Osteocyte (in vitro differentiated cells): ENCODE measurements at places on chromosomes 4 and X. TPM values are rescaled to one million over a fixed set of nuclear protein-coding genes. Genes with fewer than 3 reads are reported as not detected.

GRCh38 chrX:130034178-130034577 is 51.7 kb downstream of the BCORL1 start:
- no peak for DNase-seq

- DNase-seq = no peak
Observed at GRCh38 chr4:8090312-8090711, 68.3 kb downstream of the ABLIM2 start.

DNA sequence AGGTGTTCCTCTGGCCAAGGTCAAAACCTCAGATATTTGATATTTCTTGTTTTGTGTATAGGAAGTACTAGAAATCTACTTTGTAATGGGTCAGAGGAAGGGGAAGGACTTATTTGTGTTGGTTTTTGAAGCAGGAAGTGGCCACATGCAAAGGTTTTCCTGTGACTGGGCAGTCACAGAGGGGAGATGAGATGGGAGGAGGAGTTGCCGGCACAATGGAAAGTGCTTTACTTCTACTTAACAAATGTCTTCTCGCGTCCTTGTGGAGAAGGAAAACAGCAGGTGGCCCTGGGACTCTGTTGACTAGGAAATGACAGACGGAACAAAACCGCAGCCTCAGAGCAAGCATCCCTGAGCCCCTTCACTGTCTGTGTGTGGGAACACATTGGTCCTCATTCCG is 46.6 kb downstream of the SHROOM2 start:
- DNase-seq = no peak

- DNase-seq = no peak
Observed at GRCh38 chr4:41874398-41874797, 60.8 kb upstream of the TMEM33 start.

DNA sequence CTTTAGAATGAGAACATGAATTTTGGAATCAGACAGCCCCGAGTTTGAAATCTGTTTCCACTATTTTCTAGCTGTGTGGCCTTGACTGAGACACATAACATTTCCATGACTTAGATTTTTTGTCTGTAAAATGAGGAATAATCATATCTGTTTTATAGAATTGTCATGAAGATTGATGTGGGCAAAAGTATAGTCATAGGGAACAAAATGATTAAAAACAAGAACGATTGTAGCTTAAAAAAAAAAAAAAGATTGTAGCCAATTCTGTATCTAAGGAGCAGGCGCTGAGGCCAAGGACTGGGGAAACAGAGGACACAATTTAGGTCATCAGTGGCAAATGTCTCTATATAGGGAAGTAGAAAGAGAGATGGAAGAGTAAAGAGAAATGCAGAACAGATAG is 201.6 kb upstream of the C1QTNF7 start:
- DNase-seq = no peak

The C4orf50 gene
- not detected in 2 replicates for total RNA-seq

DNA sequence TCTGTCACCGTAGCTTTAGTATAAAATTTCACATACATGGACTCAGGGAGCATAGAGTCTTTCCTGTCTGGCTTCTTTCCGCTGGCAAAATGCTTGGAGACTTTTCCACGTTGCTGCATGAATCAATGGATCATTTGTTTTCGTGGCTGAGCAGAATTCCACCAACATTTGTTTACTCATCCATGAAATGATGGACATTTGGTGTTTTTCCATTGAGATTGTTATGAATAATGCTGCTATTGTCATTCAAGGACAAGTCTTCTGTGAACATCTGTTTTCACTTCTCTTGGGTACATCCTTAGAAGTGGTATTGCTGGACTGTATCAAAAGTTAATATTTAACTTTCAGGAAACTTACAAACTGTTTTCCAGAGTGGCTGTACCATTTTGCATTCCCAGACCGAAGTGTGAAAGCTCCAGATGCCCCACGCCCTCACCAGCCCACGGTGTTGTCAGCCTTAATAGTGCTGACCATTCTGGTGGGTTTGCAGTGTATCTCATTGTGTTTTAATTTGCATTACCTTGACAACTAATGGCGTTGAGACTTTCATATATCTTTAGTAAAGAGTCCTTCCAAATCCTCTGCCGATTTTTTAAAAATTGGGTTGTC is 5.8 kb upstream of the TMEM271 start:
- no peak for DNase-seq

The CYLC1 gene
- not detected in 2 replicates for total RNA-seq

DNA sequence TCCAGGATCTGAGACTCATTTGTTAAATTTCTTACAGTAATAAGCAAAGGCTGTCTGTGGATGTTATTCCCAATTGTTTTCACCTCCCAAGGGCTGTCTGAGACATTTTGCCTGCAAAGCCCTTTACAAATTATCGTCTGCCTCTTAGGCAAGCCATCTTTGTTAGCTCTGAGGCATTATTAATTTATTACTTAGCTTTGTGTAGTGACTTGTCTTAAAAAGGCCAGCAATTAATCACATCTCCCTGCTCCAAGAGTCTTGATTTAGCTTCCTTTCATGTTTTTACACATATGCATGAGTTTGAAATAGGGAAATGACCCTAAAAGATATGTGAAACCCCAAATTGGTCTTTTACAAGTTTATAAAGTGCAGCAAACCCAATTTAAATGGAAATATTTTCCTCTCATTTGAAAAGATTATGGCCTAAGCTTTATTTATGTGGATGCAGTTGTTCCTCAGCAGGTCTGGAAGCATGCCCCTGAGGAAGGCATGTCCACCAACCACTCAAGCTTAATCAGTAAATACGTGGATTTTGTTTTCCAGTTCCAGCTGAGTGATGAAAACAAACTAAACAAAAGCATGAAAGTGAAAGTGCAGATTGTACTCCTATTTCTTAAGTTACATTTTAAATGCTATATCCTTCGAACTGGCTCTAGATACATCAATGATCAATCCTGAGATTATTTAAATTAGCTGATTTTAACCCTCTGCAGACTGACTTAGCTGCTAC is 173.6 kb upstream of the LNX1 start:
- DNase-seq = no peak

The SLC2A9 gene
- 0.31 and 0.43 TPM in 2 replicates for total RNA-seq

DNA sequence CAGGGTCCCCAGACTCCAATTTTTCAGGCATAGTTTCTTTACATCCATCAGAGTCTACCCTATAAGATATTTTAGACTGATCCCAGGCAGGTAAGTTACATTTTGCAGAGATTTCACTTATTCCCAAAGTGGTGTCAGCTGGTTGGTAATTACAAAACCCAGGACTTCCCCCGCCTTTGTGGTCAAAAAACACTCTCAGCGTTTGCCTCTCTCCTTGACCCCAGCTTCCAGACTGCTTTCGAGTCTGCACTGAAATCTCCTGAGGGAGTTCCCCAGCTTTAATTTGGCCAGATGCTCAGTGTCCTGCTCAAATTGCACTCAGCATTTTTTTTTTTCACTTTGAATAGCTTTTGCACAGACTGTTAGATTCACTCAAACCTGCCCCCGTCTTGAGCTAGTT is 11.2 kb upstream of the AMOT start:
- DNase-seq = no peak
